Right atrium auricular region (tissue), 2 donors: ENCODE measurements at places on chromosomes 12 and 14. TPM values are rescaled to one million over a fixed set of nuclear protein-coding genes. Genes with fewer than 3 reads are reported as not detected.

GRCh38 chr12:124098101-124098757 is 125.2 kb downstream of the ZNF664 start:
- no peak for DNase-seq

The TAC3 gene
- total RNA-seq = not detected

The HCAR2 gene
- not detected for total RNA-seq

GRCh38 chr14:79418649-79419415 is 792.5 kb downstream of the DIO2 start:
- no peak for DNase-seq

DNA sequence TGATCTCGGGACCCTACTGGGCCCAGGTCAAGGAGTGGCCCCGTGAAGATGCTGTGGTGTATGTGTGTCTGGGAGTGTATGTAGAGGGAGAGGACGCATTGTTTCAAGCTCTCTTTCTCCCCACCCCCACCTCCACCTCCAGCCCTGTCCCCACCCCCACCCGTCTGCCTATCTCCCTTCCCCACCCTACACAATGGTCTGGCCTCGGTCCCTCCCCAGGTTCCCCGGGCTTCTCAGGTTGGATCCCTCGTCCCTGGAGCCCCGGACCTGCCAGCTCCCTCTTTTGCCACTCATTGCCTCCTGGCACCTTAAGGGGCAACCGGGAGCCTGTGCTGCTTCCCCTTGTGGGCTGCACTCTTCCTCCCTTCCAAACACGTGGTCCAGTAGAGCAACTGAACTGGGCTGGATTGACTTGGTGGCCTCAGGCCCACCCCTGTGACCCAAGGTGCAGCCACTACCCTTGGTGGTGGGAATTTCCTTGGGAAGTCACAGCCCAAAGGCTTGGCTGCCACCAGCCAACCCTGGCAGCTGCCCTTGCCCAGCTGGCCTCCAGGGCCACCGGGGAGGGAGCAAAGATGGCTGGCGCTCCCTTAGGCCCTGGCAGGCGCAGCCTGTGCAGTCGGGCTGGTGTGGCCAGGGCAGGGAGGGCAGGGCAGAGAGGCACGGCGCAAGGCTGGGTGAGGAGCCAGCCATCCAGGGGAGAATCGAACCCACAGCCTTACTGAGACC is 628 bp downstream of the VRTN start:
- DNase-seq = no peak

The NAA25 gene
- total RNA-seq = 11.2 TPM

GRCh38 chr14:72810201-72810600 is 83.7 kb downstream of the DPF3 start:
- DNase-seq = no peak

DNA sequence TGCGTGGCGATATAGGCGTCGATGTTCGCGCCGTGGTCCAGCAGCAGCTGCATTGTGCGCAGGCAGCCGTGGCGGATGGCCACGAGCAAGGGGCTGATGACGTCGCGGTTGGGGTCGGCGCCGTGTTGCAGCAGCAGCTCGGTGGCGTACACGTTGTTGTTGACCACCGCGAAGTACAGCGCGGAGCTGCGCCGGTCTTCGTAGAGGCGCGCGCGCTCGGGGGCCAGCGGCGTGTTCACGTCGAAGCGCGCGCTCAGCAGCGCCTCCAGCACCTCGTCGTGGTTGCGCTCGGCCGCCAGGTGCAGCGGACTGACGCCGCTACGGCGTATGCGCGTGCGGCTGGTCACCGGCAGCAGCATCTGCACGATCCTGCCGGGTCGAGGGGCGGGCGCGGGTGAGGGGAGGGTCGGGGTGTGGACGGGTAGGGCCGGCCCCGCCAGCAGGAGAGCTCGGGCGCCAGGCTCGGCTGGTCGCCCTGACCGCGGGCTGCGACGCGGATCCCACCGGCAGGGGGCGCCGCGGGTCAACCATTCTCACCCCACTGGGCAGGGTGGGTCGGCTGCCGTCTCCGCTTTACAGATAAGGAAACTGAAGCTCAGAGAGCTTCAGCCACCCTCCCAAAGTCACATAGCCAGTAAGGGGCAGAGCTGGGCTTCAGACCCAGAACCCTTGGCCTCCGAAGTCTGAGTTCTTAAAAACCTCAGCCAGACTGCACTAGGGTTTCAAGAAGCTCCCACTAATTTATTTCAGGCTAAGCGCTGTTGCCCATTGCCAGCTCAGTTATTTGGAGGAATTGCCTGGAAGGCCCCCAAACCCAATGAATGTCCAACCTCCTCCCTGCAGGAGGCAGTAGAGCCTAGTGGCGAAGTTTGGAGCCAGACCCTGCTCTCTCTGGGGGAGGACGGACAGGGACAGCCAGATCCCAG is 12.4 kb downstream of the FAM181A start:
- peak; percentile 77 for DNase-seq

DNA sequence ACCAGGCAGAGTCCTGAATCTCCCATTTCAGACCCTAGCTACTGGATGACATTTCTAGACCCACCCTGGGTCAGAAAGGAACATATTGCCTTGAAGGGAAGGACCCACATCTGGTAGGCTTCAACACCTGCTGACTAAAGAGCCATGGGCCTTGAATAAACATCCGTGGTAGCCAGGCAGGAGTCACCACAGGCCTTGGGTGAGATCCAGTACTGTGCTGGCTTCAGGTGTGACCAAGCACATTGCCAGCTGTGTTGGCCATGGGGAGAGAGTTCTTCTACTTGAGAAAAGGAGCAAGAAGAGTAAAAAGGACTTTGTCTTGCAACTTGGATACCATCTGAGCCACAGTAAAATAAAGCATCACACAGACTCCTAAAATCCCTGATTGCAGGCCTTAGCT is 332.6 kb downstream of the SLC16A7 start:
- no peak for DNase-seq

GRCh38 chr12:108341356-108341755 is 2.2 kb upstream of the CMKLR1 start:
- DNase-seq = no peak

The SLC39A2 gene
- not detected for total RNA-seq

DNA sequence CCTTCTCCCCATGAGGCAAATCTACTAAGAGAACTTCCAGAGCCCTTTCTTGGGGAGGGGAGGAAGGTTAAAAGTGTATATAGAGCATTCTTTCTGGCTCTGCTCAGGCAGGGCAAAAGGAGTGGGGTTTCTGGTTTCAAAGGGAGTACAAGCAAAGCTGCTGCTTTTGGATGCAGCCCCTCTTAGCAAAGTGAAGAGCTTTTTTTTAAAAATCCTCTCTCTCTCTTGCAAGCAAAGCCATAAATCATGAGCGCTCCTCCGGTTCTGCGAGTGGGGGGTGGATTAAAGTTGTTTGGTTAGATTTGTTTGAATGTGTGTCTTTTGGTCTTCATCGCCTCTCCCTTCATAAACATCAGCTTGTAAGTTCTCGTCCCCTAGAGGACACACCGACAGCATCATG is 546.6 kb upstream of the TBX3 start:
- DNase-seq = no peak

- no peak for DNase-seq
These were observed 16.1 kb downstream of the UBC start for GRCh38 chr12:124898200-124898922.

The SLCO1C1 gene
- 2.0 TPM for total RNA-seq

GRCh38 chr12:20602641-20603391 is 92.3 kb upstream of the SLCO1C1 start:
- DNase-seq = no peak

GRCh38 chr12:58580095-58580494 is 340.2 kb downstream of the LRIG3 start:
- no peak for DNase-seq

The STXBP6 gene
- total RNA-seq = 20.2 TPM

GRCh38 chr12:39617887-39618286 is 1.7 kb downstream of the ABCD2 start:
- no peak for DNase-seq

DNA sequence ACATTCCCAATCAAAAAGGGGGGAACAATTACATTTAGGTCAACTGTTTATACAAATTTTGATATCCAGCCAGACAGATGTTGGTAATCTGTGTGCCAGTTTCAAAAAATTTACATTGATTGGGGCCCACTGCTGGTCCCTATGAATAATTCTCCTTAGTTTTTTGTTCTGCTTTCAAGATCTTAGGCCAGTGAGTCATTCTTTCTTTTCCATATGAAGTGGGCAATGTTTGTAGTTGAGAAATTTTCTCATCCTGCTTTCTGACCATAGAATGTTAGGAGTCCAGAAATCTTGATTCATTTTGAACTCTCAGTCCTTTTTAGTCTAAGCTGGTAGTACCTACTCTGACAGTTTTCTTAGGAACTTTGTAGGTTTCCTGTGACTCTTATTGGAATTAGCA is 244.3 kb downstream of the DIO2 start:
- DNase-seq = no peak

The SERPINA3 gene
- 330 TPM for total RNA-seq

DNA sequence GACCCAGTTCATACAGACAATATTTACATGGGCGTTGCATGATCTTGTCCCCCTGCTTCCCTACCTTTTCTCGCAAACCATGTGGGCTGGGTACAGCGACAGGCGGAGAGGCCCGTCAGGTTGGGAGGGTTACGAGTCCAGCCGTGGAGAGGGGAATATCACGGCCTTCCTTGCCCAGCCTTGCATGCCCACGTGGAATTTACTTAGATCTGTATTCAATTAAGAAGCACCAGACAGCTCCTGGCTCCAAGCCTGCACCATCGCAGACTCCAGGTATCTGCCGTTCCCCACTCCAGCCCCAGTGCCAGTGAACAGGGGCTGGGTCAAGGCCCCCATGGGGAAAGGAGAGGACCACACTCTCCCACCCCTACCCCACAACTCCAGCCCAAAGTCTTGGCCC is 29.8 kb downstream of the BCL11B start:
- no peak for DNase-seq

DNA sequence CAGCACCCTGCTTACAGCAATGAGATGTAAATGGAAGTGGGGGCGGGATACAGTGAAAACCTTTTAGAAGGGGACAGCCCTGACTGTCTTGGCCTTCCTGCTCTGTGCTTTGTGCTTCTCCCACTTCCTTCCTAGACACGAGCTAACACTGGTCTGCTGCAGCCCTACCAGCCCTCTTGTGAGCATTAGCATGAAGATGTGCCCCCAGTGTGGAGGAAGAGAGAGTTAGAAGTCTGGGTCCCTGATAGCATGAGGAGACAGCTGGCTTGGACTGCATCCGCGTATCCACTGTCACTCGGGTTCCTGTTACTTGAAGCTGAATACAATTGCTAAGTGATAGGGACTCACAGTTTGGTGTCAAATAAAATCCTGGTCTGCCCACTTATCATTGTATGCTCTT is 248.1 kb upstream of the SOX5 start:
- DNase-seq = no peak

DNA sequence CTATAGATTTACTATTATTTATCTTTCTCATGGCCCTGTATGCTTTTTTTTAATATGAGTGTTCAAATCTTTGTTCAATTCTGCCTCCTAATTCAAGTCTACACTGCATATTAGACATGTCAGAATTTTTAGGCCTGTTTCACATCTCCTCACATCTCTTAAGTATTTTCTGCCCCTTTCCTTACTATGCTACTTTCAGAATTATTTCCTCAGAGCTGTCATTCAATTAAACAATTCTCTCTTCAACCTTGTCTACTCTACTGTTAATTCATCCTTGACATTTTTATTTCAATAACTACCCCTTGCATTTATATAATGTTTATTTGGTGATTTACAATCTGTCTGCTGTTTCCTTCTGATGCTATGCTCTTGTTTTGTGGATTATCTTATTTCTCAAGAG is 91.1 kb downstream of the CAPZA3 start:
- no peak for DNase-seq

The HOXC4 gene
- total RNA-seq = not detected

DNA sequence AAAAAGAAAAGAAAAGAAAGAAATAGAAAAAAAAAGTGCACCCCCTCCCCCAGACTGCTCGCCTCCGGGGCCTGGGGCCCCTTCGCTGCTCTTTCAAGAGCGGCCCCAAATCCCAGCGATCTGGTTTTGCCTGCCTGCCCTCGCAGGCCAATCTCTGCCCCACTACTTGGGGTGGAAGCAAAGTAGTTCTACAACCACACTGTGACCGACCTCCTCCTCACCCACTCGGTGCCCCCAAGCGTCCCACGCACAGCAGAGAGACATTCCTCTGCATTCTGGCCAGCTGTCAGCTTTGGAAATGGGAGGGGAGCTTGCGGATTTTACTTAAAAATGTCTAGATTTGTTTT is 2.4 kb upstream of the TBX3 start:
- DNase-seq = no peak

GRCh38 chr14:26765768-26766520 is 168.1 kb upstream of the NOVA1 start:
- DNase-seq = peak; percentile 72

DNA sequence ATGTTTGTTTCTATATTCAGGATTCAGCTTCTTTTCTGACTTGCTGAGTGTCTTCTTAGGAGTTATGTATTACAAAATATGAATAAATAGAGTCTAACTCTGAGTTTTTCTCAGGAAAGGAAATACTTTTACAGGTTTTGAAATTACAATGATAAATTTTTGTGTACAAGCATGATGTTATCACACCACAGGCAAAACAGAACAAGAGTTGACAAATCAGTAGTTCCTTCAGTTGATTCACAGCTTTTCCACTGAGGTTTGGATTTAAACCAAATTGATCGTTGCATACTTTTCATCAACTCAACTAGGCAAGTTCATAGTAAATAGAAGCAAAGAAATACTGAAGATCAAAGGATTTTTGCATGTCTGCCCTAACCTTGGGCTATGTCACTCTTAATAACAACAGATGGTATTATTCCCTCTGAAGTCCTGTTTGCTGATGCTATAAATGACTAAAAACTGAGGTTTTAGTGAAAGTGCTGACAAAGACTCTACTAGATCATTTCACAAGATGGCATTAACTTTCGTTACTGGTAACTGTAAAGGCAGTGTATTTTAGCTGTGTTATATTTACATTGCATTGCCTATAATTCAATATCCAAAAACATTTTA is 520.2 kb downstream of the FLRT2 start:
- DNase-seq = no peak

GRCh38 chr14:106037380-106037779 is 511.0 kb downstream of the TMEM121 start:
- DNase-seq = no peak

DNA sequence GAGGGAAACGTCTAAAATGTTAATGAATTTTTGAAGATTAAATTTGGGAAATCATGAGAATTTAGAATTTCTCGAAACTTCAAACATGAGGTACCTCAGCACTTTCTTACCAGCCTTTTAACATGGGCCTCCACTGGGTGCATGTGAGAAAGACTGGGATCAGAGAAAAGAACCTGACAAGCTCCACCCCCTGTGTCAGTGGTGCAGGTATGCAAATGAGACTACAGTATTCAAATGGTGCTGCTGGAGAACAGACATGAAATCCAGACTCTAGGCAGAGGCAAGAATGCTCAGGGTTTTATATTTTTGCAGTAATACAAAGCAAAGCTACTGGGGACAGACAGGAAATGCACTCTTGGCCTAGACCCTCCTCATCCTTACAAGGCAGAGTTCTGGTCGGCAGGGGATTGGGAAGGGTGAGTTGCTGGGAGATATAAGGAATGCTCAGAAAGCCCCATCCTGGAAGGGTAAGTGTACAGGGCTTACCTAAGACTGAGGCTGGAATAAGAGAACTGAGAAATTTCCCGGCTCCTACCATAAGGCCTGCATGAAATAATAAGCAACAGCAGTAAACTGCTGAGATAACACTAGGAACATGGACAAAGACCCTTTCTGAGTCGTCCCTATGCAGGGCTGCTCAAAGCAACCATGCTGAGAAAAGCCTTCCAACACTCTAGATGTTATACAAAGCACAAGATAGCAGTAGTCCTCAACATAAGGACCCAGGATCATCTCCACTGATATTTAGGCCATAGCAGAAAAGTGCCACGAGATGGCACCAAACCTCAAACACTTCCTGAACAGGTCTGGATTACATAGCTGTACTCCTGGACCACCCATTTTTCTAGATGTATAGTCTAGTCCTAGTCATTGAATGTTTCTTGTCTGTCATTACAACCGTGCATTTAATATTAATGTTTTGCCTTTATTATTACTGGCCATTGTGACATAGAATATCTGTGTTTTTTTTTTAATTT is 260.8 kb downstream of the RASSF9 start:
- no peak for DNase-seq
